ENCODE measurements at places on chromosomes 2 and 18. TPM values are rescaled to one million over a fixed set of nuclear protein-coding genes. Genes with fewer than 3 reads are reported as not detected.

LHCGR gene
- 3.4 TPM for polyA plus RNA-seq

DNA sequence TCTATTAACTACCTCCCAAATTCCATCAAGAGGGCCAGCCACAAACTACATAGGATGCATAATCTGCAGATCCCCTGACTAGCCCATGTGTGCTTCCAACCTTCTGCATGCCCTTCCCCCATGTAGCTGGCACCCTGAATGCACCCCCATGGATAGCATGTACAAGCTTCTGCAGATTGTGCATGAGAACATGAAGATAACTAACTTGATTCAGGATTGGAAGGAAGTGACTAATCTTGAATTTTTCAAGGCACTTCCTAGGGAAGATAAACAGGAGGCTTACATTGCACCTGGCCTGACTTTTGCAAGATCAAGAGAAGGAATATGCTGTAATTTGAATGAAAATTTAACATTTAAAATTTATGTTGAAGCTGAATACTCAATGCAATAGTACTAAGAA, 66.7 kb downstream of the CDC42EP3 start:
- no peak for DNase-seq

DQX1 gene
- polyA plus RNA-seq, result 0.02 TPM

SIX2 gene
- polyA plus RNA-seq, result not detected

CAPG gene
- polyA plus RNA-seq, result 97.8 TPM

- no peak for DNase-seq
Measured at GRCh38 chr18:21146016-21146415, 34.4 kb upstream of the ROCK1 start.

- DNase-seq, result no peak
Measured at GRCh38 chr2:11955884-11956291, 209.5 kb downstream of the LPIN1 start.

DNA sequence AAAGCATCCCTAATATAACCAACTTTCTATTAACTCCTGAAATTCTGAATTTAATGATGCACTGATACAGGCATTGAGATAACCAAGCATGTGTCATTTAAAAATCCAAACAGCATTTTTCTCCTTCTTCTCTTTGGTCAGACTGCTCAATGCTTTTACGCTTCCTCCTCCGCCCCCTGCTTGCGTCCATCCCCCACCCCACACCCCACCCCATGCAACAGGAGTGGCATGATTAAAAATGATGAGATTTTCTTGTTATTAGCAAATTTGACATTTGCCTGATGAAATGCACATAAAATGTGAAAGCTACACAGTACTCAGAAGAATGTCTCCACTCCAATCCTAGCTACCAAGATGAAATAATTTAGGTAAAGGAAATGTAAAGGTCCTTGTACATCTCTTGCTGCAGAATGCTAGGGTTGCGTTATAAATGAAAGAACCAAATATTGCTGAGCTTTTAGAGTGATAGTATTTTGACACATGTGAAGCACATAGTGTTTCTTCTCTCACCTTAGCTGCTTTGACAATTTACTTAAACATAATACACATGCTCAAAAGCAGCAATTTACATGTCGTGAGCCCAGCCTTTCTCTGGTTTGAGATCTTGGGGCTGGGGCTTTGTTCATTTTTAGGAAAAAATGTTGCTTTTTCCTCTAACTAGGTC, 263.8 kb downstream of the MEIS1 start:
- DNase-seq, result no peak

CERKL gene
- polyA plus RNA-seq, result 0.09 TPM

DNA sequence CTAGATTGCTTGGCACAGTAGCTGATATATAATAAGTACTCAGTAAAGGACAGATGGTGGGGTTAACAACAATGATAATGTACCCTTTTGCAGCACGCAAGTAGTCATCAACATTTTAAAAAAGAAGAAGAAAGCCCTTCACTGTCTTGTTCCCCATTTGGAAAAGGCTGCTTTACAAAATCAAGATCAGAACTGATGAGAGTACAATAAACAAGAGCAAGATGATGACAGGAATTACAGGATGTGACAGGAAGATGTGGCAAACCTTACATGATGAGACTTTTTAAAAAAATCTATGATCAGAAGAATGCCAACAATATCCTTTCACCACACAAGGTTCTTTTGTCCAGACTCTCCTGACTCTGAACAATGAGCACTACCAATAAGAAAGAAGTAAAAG, 9.1 kb downstream of the TYW5 start:
- DNase-seq, result no peak

GRCh38 chr18:44258086-44258485, 422.6 kb upstream of the SETBP1 start:
- DNase-seq, result no peak

CXCR2 gene
- not detected for polyA plus RNA-seq

- no peak for DNase-seq
Measured at GRCh38 chr2:240622531-240623235, 2.6 kb upstream of the GPR35 start.

SLC19A3 gene
- not detected for polyA plus RNA-seq

GRCh38 chr18:63514888-63515678, 27.1 kb upstream of the SERPINB12 start:
- DNase-seq, result no peak

BCS1L gene
- polyA plus RNA-seq, result 26.7 TPM

GRCh38 chr18:68447286-68447685, 267.6 kb downstream of the TMX3 start:
- no peak for DNase-seq

DNA sequence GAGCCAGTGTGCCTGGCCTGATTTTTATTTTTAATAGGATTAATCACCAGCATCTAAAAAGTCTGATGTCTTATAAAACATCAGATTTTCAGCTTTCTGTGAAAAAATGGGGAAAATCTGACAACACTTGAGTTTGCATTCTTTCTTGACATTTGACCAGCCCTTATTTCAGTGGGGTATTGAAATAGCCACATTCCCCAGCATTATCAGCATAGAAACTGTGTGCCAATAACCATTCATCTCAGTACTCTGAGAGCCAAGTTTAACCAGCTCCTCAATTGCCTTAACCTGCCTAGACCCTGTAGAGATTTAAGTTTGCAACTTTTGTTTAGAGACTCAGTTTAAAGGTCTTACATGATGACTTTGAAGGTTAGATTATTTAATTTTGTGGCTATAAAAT, 155.0 kb downstream of the CERS6 start:
- DNase-seq, result no peak

DNA sequence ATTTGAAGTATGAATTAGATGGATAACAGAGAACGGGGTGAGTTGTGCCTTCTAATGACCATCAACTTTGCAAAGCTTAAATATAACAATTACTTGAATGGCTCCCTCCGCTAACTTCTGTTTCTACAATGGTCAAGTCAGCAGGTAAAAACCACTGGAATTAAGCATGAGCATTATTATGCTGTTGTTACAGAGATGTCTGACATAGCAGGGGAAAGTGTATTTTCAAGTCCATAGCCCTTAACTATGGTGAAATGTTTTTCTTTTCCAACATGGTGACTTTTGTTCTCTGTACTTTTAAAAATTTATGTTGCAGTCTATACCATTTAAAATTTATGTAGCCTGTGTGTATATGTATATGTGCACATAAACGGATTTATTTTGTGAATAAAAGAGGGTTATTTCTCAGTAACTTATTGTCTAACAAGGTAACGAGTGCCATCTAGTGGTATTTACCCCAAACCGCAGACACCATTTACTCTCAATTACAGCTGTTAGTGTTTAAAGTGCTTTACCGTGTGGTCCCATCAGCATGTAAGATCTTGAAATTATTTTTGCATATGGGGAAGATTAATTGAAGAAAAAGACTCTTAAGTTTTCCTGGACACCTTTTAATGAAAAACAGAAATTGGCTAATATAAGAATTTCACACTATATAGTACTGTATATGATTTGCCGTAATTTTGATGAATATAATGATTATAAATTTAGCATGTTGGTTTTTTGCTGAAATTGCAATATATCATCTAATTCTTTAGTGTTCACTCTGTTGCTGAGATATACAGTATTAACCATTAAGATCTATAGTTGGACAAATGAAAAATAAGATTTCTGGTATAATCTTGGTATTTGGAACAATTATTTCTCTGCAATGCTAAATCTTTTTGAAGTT, 78.2 kb downstream of the UBE2E3 start:
- no peak for DNase-seq

VWC2L gene
- 0.04 TPM for polyA plus RNA-seq

DNA sequence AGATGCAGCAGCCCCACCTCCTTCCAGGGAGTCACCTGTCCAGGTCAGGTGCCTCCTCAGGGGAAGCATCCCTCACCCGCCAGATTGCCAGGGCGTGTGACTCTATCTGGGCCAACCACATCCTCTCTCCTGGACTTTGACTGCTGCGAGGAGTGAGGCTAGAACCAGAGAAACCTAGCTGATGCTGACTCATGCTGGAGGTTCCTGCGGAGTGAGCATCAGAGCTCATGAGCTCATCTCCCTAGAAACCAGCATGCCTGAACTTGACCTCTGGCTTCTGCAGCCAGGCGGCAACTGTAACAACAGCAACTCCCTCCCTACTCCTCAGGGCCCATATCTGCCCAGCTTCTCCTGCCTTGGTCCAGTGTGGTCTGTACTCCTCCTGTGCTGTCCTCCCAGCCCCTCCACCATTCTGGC, 28.3 kb upstream of the NT5DC4 start:
- DNase-seq, result peak; percentile 87

DNA sequence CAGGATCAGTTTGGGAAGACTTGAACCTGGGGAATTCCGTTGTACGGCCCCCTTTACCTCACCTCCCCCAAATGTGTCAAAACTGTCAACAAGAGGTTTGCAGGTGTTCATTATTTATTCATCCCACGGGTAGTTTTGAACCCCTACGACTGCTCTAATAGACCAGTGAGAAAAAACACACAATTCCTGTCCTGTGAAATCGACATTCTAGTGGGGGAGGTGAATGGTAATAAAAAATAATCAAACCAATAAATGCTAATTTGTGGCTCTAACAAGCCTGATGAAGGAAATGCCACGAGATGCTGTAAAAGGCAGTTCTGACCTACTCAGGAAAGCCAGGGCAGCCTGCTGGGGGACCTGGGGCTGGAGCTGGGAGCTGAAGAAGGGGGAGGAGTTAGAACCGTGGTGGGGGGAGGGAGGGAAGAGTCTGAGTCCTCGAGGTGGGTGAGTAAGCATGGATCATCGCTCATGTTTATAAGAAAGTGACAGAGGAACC, 463 bp upstream of the DNAJB2 start:
- DNase-seq, result no peak

- peak; percentile 80 for DNase-seq
Measured at GRCh38 chr2:109128048-109128615, 873 bp upstream of the SH3RF3 start.
